T-helper 9 cell (primary cell): ENCODE measurements at places on chromosomes 7 and 10.

DNA sequence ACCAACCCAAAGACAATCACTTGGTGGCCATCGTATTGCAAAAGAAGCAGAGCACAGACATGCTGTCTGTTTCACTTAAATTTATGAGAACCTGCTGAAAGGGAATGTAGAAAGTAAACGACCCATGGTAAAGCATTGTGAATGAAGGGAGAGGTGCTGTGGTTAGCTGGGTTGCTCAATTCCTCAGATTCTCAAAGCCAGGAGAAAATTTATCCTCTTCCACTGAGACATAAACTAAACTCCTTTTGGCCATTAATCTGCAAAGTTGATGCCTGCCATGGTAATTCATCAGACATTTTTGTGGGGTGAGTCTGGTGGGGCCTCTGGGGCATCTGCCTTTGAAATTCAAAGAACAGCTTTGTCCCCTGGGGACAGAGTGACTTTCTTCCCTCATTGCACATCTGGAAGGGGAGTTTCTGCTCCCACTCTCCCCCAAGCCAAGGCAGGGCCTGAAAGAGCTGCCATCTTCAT is 951.0 kb downstream of the LRMDA start:
- DNase-seq: no peak

- no peak for DNase-seq
These were observed 53.4 kb downstream of the MYL10 start for GRCh38 chr7:101575721-101576120.

DNA sequence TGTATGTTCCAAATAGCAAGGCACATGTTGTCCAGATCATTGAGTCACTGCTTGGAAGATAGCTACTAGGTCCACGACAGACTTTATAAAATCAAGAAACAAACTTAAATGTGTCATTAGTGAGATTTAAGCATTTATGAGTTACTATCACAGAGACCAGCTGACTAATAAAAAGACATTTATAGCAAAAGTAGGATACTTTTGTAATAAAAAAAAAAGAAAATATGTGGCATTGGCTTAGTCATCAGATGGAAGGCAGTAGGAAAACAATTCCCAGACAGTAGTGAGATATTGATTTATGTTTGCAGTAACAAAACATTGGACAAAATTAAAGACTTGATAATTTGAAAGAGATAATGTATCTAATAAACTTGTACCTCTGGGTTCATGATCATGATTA is 881.0 kb upstream of the LRRN3 start:
- no peak for DNase-seq

DNA sequence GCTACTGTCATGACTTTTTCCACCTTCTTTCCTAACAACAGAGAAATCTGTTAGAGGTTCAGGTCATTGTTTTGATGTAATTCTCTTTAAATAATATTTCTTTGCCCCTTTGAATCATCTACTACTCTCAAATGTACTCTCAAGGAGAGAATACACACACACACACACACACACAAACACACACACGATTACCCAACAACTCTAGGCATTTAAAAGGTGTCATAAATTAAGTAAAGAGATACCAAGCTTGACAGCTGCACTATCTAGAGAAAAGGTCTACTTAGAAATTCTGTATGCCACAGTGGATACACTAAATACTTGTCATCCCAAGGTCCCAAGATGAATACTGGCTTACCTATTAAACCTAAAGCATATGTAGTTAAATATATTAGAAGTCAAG is 4.8 kb downstream of the PANK1 start:
- no peak for DNase-seq

DNA sequence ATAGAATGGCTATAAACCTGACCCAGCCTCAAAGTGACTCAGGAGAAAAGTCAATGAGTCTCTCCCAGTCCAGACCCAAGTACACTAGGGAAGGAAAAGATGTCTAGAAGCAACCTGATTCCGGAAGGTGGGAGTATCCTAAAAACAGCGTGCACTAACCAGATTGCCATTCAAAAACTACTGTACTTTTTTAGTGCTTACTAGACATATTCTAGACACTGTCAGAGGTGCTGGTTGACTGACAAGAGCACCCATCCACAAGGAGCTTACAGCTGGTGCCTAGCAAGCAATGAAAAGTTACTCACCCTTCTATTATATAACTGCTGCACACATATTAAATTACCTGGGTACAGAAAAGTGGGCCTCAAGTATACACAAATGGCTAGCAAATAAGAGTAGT is 81.0 kb downstream of the SIRT1 start:
- DNase-seq: no peak

DNA sequence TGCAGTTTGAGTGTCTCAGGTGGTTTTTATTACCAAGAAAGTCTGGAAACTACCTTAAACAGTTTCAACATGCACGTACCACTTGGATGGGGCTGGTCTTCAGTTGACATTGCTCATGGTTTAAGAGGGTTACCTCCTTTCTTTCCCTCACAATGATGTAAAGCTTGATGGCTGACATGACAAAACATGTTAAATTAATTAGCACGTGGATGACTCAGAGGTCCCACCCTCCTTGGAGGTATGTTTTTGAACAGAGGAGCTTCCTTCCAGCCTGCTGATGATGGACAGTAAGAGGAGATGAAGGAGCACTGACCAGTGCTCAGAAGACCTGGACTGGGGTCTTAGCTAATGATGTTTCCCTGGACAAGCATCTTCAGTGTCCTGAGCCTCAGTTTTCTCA is 322.3 kb upstream of the PODXL start:
- DNase-seq: no peak

DNA sequence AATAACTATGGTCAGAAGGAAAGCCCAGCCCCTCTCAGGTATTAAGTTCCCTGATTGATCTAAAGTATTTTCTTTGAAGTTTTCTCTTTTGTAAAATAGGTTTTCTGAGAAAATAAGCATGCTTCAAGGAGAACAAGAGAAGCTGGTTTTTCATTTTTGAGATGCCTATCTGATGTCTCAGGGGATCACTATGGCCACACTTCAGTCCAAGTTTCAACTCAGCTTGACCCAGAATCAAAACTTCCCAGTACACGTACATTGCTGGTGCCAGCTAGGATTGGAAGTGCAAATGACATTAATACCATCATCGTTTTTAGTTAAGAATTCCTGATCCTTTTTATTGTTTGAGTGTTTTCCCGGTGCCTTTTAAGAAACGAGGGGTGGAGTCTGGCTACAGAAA is 7.2 kb downstream of the ITIH5 start:
- no peak for DNase-seq

GRCh38 chr7:16695621-16696237 is 49.7 kb downstream of the BZW2 start:
- DNase-seq: no peak
